GM23248 (cell line): ENCODE measurements at places on chromosomes 1 and 21.

- no peak for DNase-seq
- no peak overlapping the region for H3K27ac ChIP-seq
- no peaks in the 10 kb centered on the region for H3K36me3 ChIP-seq
Observed at GRCh38 chr1:17892225-17892624, 137.1 kb downstream of the ACTL8 start.

- no peaks in the 10 kb centered on the region for H3K27me3 ChIP-seq
- no peak overlapping the region for H3K4me3 ChIP-seq
- peaks cover 36% of the 10 kb centered on the region for H3K36me3 ChIP-seq
- DNase-seq: peak; percentile 61
- H3K4me1 ChIP-seq: 0 out of 2 replicates have a peak, but pooled peaks cover 4% of the 10 kb centered on the region
- peak overlapping the region; percentile 42 for H3K27ac ChIP-seq
Observed at GRCh38 chr1:46315669-46316403, 12.3 kb downstream of the UQCRH start.

GRCh38 chr1:161192476-161193465 is 6.1 kb downstream of the ADAMTS4 start:
- H3K27ac ChIP-seq: no peak overlapping the region; the same call in 1 of the 2 replicates
- H3K27me3 ChIP-seq: no peaks in the 10 kb centered on the region
- peak; percentile 88 for DNase-seq
- H3K4me3 ChIP-seq: no peak overlapping the region
- H3K36me3 ChIP-seq: peaks cover 11% of the 10 kb centered on the region; the same call in 1 of the 2 replicates

DNA sequence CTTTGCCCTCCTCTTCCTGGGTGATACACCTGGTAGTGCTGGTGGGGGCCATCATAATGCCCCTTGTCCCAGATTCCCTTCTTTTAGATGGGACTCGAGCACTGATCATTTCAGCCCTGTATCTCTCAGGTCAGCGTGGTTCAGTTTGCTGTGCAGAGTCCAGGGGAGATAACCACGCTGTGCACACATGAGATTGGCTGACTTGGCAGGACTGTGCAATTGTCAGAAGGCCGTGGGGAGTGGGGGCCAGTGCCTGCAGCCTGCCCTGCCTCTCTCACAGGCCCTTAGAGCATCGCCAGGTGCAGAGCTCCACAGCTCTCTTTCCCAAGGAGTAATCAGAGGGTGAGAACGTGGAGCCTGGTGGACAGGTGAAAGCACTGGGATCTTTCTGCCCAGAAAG is 15.2 kb downstream of the EPHX1 start:
- DNase-seq: no peak
- H3K4me3 ChIP-seq: no peak overlapping the region
- no peaks in the 10 kb centered on the region for H3K4me1 ChIP-seq
- no peaks in the 10 kb centered on the region for H3K27me3 ChIP-seq
- no peaks in the 10 kb centered on the region for H3K36me3 ChIP-seq

- DNase-seq: peak; percentile 38
- H3K36me3 ChIP-seq: peaks cover 12% of the 10 kb centered on the region; the same call in 1 of the 2 replicates
- no peak overlapping the region for H3K4me3 ChIP-seq
- no peak overlapping the region for H3K27ac ChIP-seq
Observed at GRCh38 chr1:220067269-220068204, 21.2 kb upstream of the EPRS1 start.

GRCh38 chr21:44965251-44966022 is 25.6 kb downstream of the SLX9 start:
- no peak overlapping the region for H3K27ac ChIP-seq
- DNase-seq: peak; percentile 22
- H3K36me3 ChIP-seq: peaks cover 3% of the 10 kb centered on the region
- H3K4me1 ChIP-seq: peaks cover 22% of the 10 kb centered on the region
- no peak overlapping the region for H3K4me3 ChIP-seq

GRCh38 chr1:244099258-244099930 is 48.3 kb downstream of the ZBTB18 start:
- no peaks in the 10 kb centered on the region; the same call in 1 of the 2 replicates for H3K27me3 ChIP-seq
- H3K4me1 ChIP-seq: peaks cover 12% of the 10 kb centered on the region
- no peak overlapping the region for H3K4me3 ChIP-seq
- DNase-seq: no peak

DNA sequence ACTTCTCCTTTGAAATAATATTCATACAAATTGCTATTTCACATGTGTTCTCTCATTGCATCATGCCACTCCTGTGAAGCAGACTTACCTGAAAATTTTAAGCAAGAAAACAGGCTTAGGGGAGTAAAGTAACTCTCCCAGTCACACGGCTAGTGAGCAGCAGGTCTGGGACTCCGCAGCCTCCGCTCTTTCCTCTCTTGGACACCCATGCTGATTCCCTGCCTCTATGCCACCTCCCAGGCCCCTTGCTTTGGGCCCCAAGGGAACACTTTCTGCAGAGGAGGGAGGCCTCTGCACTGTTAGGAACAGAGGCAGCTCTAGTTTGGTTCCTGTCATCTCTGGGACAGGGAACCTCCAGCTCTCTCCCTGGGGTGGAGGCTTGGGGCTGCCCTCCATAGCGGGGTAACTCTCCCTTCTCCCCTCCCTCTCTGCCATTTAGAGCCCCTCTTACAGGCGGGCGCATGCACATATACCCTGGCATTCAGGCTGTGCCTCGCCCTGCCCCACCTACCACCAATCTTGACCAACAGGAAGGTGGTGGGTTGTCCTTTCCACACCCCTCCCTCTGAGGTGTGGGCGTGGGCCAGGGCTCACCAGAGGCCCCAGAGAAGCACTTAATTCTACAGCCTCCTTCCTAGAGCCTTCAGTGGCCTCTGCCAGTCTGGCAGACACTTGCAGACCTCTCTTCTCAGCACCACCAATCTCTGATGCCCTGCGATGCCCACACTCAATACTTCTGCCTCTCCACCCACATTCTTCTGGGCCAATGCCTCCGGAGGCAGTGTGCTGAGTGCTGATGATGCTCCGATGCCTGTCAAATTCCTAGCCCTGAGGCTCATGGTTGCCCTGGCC is at the start of gene RXFP4:
Gene RXFP4 (plus strand): TSS at position 646 of the 852 bp plus-strand sequence. CDS start 72 bp downstream, at position 718.
- peak within 1 kb of the TSS; percentile 23 for H3K27ac ChIP-seq
- DNase-seq: peak; percentile 37
- no peak within 1 kb of the TSS for H3K4me3 ChIP-seq
- H3K27me3 ChIP-seq: no peaks in the 10 kb centered on the region
- peaks cover 6% of the 10 kb centered on the region for H3K36me3 ChIP-seq

- no peak overlapping the region for H3K4me3 ChIP-seq
- H3K27me3 ChIP-seq: no peaks in the 10 kb centered on the region
- peak; percentile 18 for DNase-seq
- H3K36me3 ChIP-seq: no peaks in the 10 kb centered on the region
- H3K27ac ChIP-seq: no peak overlapping the region
- no peaks in the 10 kb centered on the region for H3K4me1 ChIP-seq
Observed at GRCh38 chr1:164466429-164466828, 92.6 kb upstream of the PBX1 start.
